Right renal cortex interstitium (tissue), 3 donors: ENCODE measurements at places on chromosomes 1 and 21. TPM values are rescaled to one million over a fixed set of nuclear protein-coding genes. Genes with fewer than 3 reads are reported as not detected.

ANKRD35 gene
- 2.1 TPM for polyA plus RNA-seq

LEFTY2 gene
- polyA plus RNA-seq: 1.0 TPM

CCDC190 gene
- polyA plus RNA-seq: not detected

SLAMF8 gene
- polyA plus RNA-seq: 0.61 TPM

HSF2BP gene
- polyA plus RNA-seq: 2.0 TPM

ADAMTS4 gene
- polyA plus RNA-seq: 1.1 TPM

DNAJC6 gene
- polyA plus RNA-seq: 6.8 TPM

DMBX1 gene
- polyA plus RNA-seq: not detected

DNA sequence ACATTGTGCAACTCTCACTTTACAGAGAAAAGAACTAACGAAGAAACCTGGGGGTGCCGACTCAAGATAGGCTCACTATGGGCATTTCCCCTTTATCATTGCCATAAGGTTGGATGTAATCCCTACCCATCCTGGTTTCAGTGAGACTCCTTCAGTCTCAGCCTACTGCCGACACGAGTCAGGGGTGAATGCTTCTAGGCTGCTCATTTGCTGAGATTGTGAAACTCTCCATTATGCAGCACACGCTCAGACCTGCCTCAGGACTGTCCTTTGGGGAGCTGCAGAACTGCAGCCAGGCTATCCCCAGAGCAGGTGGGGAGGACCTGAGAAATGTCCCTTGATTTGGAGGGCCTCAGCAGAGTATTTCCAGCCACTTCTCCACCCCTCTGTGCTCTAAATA is 22.2 kb downstream of the TSHB start:
- DNase-seq: no peak

DNA sequence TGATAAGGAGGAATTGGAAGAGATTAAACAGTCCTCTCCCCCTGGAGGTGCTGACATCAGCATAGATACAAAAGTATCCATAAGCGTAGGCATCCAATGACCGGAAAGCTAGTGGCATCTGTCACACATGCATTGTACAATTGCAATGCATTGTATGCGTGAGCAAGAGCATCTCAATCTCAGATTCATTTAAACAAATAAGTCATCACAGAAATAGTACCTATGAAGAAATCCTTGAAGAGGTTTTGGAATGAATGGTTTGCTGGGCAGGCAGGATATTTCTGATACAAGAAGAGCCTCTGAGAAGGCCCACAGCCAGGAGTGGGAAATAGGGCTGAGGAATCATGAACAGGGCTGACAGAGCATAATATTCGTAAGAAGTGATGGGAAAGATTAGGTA is 88.9 kb upstream of the ABCD3 start:
- DNase-seq: no peak

- no peak for DNase-seq
Observed at GRCh38 chr1:113674591-113674990, 84.7 kb downstream of the PHTF1 start.

- no peak for DNase-seq
Observed at GRCh38 chr1:65250826-65251225, 58.5 kb upstream of the DNAJC6 start.

DNA sequence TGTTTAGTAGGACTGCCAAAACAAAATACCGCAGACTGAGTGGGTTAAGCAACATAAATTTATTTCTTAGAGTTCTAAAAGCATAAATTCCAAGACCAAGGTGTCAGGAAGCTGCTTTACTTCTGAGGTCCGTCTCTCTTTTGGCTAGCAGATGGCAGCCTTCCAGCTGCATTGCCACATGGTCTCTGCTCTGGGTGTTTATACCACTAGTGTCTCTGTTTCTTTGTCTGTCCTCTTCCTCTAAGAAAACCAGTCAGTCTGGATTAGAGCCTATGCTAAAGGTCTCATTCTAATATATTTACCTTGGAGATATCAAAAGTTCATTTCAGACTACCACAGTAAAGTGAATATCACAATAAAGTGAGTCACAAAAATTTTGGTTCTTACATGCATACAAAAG is 519.8 kb downstream of the COL11A1 start:
- no peak for DNase-seq

DNA sequence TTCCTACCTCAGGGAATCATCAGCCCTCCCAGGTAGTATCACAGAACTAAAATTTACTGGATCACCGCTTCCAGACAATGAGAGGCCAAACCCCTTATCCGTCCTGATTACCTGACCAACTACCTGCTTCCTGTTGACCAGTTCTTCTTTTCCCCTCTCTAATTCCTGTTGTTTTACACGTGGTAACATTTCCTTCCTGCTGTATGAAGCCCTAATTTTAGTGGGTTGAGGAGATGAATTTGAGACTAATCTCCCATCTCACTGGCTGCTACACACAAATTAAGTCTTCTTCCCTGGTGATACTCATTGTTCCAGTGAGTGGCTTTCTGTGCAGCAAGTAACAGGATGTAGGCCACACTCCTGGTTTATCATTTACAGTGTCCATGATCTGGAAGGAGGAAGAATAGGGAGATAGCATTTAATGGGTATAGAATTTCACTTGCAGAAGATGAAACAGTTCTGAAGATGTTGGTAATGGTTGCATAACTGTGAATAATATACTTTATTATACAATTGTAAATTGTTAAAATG is 2112.9 kb downstream of the NCAM2 start:
- no peak for DNase-seq

DNA sequence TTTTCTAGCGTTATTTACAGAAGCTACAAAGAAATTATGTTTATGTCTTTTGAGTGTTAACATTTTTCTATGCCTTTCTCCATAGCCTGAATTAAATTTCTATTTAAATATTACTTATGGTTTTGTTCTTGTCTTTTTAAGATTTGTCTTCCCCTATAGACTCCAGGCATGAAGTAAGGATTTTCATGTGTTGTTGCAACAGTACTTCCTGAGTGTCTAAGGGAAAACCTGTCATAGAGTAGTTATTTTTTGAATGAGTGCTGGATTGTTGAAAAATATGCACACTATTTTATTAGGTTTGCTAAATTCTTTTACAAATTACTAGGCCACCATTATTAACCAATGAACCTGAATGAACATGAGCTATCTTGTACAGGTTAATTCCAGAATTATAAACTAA is 27.1 kb downstream of the SAMSN1 start:
- DNase-seq: no peak

DNA sequence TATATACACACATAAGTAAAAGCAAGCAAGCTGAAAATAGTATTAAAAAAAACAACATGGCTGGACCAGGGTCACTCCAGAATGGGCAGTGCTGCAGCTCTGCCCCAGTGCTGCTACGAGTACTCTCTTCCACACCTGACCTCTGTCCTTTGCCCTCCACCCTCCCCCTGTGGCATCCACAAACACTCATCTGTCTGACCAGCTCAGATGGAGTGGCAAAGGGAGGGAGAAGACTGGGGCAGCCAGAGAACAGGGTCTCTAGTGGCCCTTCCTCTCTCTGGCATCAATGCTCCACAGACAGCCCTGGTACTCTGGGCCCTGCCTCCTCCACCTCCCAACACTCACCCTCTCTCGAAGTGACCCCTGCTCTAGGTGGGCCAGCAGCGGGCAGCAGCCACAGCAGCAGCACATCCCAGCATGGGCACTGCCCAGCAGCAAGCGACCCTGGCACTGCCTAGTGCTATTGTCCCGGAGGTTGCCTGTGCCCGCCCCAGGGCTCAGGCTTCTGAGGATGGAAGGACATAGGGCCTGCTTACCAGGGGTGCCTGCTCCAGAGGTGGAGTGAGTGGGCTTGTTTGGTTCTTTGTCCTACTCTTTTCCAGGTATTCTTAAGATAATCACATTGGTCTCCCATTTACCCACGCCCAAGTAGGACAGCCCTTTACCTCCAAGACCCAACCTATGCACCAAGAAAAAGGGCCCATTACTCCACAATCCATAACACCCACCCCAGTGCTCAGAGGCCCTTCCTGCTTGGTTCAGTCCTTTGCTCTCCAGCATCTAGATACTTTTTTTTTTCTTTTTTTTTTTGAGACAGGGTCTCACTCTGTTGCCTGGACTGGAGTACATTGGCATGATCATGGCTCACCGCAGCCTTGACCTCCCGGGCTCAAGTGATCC is 6.2 kb downstream of the ARHGEF2 start:
- no peak for DNase-seq

DNA sequence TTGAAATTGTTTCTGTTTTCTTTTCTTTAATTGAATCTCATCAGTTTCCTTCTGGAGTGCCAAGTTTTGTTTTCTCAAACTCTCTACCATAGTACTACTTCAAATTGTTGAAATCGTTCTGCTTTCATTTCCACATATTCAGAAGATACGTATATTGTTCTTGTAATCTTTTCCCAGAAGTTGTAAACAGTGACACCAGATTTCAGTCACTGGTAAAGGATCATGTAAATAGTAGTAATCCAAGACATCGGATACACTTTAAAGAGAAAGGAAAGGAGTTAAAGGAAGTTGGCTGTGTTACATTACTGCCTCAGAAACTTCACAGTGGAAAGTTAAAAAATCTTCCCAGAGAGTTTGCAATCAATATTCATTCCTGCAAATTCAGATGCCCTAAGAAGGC is 67.5 kb downstream of the RGL1 start:
- DNase-seq: no peak

- DNase-seq: no peak
Observed at GRCh38 chr1:31671561-31672201, 27.0 kb upstream of the PEF1 start.

DNA sequence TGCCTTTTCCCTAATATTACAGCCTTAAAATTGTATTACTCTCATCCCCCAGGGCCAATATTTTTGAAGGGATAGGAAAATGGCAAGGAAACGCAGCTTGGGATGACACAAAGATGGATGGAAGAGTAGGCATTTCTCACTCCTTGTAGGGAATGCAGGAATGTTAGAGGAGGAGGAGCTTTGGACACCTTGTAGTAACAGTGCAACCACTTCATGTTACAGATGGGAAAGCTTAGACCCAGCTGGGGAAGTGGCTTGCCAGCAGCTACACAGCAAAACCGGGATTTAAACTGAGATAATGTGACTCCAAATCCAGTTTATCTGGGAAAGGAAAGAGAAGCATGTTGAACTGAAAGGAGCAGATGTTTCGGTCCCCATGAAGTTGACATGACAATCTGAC is 473.7 kb upstream of the DAB1 start:
- DNase-seq: no peak

DNA sequence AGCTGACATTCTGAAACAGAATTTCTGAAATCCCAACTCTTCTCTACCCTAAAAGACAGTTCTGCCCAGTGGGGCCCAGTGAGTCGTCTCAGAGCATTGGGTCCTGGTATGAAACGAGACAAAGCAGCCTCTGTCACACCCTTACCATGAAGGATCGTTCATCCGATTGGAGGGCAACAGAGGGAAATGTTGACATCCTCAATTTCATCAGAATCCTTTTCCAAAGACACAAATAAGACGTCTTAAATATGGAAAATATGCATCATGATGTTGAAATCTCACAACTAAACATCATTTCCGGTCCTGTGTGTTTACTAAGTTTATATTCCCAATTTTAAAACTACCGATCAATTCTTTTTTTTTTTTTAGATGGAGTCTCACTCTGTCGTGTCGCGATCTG is 112.1 kb upstream of the SLC45A1 start:
- no peak for DNase-seq
